HCT116 (cell line): ENCODE measurements at places on chromosomes 13 and 19. TPM values are rescaled to one million over a fixed set of nuclear protein-coding genes. Genes with fewer than 3 reads are reported as not detected.

DNA sequence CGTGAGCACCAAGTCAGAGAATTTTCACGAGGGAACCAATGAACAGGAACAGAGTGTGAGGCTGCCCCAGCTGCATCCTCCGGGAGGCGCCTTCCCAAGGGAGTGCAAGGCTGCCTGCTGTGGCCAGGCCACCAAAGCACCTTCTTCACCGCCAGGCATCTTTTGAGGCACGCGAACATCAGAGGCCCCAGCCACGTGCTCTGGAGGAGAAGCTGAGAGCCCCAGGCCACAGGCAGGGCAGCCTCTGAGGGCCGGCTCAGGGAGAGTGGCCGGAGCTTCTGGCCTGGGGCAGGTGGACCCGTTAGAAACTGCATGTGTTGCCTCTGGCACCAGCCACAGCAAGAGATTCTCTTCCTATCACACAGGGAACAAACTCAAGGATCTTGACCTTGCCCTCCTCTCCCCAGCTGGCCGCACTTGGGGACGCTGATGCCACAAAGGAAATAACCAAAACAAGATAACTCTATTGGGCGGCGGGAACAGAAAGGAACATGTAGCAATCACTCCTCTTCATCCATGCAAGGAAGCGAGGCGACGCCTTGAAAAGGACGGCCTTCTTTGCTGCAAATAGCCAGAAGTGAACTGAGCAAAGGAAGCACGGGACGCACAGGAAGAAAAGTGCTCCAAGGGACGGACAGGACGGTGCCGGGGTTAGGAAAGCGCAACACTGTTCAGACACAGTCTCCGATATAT is 19.9 kb downstream of the GAS6 start:
- DNase-seq, result no peak

The HAUS5 gene
- total RNA-seq, result 31.7 TPM

The EPSTI1 gene
- 0.69 TPM for total RNA-seq

- no peak for DNase-seq
Measured at GRCh38 chr13:41312176-41312500, 1.1 kb downstream of the NAA16 start.

The PRKCG gene
- 2.8 TPM for total RNA-seq

The ZNF135 gene
- not detected for total RNA-seq

The APOC1 gene
- total RNA-seq, result 5.1 TPM

DNA sequence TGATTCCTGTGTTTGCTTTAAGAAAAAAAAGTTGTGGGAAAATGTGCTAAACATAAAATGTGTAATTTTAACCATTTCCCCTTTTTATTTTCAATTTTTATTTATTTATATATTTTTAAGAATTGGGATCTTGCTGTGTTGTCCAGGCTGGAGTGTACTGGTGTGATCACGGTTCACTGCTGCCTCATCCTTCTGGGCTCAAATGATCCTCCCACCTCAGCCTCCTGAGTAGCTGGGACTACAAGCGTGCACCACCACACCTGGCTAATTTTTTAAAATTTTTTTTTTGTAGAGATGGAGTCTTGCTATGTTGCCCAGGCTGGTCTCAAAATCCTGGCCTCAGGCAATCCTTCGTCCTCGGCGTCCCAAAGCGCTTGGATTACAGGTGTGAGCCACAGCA is 19.0 kb downstream of the CACNG6 start:
- no peak for DNase-seq

GRCh38 chr19:56297010-56297409 is 17.6 kb downstream of the ZSCAN5A start:
- DNase-seq, result no peak

DNA sequence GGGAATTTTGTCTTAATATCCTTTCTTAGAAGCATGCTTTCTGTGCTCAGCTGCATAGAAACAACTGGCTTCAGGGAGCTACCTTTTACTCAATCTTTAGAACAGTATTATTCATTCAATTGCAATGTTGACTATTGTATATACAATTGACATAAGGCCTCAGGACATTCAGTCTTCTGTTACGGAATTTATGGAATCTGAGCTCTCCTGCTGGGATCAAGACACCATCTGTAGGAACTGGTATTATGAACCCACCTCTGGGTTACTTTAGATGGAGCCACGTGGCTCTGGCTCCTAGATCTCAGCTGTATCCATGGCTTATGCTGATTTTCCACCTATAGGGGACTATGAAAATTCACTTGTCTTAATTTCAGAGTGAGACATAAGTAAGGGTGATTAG is 716.2 kb upstream of the GPC6 start:
- DNase-seq, result no peak

DNA sequence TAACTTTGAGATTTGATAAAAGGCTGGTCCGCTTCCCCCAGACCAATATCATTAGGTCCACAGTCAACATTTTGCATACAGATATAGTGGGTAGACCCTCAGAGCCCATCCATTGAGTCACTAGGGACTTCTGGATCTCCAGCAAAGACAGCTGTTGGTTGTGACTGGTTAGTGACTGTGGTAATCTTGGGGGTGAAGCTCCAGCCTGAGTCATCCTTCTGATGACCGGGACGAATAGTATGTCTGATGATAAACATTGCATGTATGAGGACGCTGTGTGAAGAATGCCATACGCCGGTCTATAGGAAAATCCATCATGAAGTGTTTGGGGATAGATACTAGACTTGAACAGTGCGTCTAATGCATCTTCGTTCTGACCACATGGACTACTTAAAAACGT is 307.0 kb downstream of the UQCRFS1 start:
- no peak for DNase-seq

The CBARP gene
- 23.8 TPM for total RNA-seq

DNA sequence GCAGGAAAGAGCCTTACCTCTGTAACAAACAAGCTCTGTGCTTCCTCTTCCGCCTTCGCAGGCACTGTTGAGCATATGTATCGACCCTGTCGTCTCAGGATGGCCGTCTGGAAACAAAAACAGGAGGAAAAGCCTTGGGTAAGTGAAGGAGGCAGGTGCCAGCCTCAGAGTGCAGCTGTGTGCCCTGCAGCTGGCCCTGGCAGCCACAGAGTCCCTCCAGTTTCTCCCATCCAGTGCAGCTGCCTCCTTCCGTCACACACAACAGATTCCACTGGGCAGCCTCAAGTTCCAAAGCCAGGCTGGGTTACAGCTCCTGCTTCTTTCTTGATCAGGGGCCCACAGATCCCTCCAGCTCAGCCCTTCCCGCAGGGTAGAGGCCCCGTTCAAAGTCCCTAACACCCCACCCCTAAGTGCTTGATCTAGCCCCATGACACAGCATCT is 47.7 kb downstream of the DOCK9 start:
- no peak for DNase-seq

- DNase-seq, result no peak
Measured at GRCh38 chr13:106306748-106307277, 228.6 kb downstream of the EFNB2 start.

DNA sequence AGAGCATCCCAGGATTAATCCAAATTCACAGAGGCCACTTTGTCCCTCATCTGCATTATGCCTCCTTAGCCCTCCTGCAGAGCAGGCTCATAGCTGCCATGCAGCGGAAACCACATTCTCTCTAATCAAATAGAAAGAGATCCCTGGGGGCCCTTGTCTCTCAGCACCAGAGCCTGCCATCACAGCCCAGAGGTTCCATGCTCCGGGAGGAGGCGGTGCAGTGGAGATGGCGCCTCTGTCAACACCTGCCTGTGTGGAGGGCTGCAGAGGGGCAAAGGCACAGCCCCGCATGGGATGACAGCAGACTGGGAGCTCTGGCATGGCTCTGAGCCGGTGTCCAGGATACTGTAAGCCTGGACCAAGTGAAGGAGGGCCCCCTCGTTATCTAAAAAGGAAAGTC is 111.3 kb downstream of the SLC7A1 start:
- DNase-seq, result no peak

DNA sequence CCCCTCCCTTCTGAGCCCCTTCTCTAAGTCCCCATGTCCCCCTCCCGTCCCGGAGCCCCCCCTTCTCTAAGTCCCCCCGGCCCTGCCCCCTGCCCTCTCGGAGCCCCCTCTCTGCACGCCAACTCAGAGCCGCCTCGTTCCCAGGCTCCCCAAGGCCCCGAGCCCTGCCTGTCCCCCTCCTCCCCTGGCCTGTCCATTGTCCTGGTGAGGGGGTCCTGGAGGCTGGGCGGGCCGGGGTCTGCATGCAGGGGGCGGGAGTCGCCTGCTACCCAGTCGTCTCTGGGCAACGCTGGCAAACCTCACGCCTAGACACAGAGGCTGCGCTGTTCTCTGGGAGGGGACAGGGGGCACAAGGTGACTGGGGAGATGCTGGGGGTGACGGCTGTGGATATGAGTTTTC is 39.2 kb upstream of the SEMA6B start:
- DNase-seq, result no peak

- no peak for DNase-seq
Measured at GRCh38 chr19:38833092-38833425, 1.5 kb upstream of the ECH1 start.

- no peak for DNase-seq
Measured at GRCh38 chr19:29530540-29531457, 5.0 kb downstream of the VSTM2B start.

The ZNF43 gene
- total RNA-seq, result 0.34 TPM

DNA sequence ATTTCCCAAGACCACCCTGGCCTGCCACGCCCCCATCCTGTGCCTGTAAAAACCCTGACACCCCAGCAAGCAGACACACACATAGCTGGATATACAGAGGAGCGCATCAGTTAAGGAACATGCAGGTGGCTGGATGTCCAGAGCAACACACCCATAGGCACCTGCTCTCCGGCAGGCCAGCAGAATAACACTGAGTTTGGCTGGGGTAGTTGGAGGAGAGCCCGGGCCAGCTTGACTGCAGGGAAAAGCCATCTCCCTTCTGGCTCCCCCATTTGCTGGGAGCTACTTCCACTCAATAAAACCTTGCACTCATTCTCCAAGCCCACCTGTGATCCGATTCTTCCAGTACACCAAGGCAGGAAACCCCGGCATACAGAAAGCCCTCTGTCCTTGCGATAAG is 8.9 kb downstream of the RASL11A start:
- no peak for DNase-seq

The IGSF23 gene
- not detected for total RNA-seq

- DNase-seq, result no peak
Measured at GRCh38 chr13:99657848-99658260, 156.6 kb downstream of the TM9SF2 start.

DNA sequence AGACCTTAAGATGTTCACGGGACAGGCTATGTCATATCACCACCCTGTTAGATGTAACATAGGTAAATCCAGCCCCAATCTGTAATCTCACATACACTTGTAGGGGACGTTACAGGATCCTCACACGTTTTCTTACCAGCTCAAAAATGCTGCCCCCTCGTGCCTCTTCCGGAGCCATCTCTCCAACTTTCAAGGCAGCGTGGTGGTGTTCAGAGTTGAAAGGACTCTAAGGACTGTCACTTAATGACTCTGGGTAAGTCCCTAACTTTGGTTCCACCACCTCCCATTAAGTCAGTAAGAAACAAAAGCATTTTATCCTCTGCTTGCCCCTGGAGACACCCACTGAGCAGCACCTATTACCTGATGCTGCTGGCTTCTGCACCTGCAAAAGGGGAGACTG is 4.4 kb downstream of the MED26 start:
- no peak for DNase-seq

DNA sequence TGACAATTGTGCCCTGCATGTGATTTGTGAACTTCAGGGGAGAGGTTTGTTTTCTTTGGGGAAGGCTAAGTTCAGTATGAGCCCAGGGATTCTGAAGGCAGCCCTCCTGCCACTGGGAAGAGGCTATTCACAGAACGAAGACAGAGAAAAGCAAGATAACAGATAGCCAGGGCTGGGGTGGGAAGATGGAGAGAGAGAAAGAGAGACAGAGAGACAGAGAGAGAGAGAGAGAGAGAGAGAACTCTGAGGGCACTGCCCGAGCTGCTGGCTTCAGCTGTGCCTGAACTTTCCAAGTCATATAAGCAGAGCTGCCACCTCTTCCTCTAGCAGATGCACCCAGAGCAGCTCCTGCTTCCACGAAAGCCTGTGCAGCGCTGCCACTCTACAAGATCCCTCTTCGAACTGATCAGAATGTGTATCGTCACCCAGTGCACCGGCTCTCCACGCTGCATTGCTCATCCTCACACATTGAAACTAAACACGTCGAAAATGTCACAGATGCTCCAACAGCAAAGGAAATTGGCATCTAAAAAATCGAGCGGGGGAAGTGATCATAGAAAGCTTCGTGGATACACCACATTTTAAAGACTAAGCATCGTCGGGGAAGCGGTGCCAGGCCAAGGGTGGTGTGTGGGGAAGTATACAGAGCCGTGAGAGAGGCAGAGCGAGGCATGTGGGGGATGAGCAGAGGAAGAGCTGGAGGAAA is 81.8 kb upstream of the SIAH3 start:
- no peak for DNase-seq

- no peak for DNase-seq
Measured at GRCh38 chr19:23673132-23673531, 13.9 kb downstream of the ZNF675 start.

DNA sequence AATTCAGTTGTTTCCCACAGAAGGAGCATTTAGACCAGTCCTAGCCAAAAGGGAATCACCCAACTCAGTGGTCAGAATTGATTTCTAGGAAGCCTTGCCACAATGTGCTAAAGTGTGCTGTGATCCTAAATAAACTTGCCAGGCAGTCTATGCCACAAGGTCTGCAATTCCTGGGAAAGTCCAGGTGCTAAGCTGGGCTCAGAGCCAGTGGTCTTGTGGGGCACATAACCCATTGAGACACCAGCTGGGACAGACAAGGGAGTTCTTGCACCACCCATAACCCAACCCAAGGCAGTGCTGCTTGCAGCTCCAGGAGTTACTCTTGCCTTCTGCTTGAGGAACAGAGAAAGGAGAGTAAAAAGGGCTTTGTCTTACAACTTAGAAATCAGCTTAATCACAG is 489.5 kb upstream of the SPRY2 start:
- no peak for DNase-seq

GRCh38 chr13:33410619-33411018 is 125.1 kb upstream of the STARD13 start:
- no peak for DNase-seq

GRCh38 chr19:9586764-9587163 is 2.5 kb upstream of the ZNF121 start:
- DNase-seq, result peak; percentile 82

GRCh38 chr13:26067601-26068000 is 15.8 kb upstream of the SHISA2 start:
- no peak for DNase-seq

GRCh38 chr13:73765651-73766384 is 368.4 kb downstream of the KLF12 start:
- no peak for DNase-seq

The EGLN2 gene
- total RNA-seq, result 58.6 TPM
